ENCODE measurements at places on chromosomes 5 and 9.

DNA sequence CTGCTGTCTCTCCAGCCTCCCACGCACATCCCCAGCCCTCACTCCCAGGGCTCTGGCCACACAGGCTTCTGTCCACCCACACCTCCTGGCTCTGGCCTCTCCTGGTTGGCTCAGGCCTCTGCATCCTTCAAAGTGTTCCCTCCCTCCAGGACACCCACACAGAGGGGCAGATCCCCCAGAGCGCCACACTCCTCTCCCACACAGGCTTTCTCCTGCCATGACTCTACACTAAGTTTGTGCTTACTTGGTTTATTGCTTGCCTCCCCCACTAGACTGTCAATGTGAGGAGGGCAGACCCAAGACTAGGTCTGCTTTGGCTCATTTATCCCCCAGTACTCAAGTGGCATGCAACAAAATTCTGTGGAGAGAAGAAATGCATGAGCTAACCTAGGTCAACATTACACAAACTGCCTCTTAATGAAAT, 67.0 kb upstream of the SPOCK1 start:
- no peak for DNase-seq

DNA sequence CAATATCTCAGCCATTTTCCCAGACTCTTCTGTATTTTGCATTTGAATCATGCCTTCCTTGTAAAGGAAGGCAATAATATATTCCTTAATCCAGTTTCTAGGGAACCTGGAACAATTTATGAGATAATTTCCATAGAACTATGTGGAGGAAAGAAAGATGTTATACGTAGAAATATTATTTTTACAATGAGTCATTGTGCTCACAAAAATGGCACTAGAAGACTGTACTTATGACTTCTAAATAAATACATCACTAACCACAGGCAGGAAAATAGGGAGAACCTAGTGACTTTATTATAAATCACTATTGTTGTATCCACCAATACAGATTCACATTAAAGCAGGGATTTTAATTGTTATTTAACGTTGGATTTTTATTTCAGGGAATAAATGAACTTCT, 87.6 kb downstream of the FBXO38 start:
- no peak for DNase-seq

DNA sequence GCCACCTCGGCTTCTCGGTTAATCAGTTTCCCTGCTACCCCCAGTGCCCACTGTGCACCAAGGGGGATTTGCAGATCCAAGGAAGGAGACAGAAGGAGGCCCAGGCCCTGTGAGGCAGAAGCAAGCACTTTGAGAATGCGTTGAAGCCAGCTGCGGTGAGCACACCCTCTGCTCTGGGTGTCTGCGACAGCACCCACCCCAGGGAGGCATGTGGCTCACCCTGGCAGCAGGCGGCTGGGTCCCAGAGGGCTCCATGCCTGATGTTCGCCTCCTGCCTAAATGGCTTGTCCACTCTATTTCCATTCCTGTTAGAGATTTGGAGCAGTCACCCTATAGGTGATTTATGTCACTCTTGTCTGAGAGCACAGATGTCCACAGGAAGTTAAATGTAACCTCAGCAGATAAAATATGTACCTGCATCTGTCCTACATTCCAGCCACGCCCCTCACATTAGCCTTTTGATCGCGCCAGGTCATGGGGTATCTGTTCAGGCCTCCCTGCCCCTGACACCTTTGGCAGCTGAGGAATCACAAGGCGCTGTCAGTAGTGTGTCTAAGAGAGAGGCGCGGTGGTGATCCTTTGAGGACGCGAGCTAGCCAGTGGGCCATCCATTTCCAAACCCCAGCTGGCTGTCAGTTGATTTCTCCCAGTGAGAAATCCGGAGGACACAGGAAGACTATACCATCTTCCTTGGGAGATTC, 28.1 kb downstream of the PTGES2 start:
- DNase-seq: no peak

- DNase-seq: no peak
Observed at GRCh38 chr9:130380920-130381469, 63.8 kb upstream of the ASS1 start.

- no peak for DNase-seq
Observed at GRCh38 chr9:92385001-92385400, 19.4 kb downstream of the OGN start.

- no peak for DNase-seq
Observed at GRCh38 chr5:130605234-130605633, 559.8 kb downstream of the HINT1 start.

GRCh38 chr5:142669477-142669876, 16.4 kb downstream of the FGF1 start:
- no peak for DNase-seq

DNA sequence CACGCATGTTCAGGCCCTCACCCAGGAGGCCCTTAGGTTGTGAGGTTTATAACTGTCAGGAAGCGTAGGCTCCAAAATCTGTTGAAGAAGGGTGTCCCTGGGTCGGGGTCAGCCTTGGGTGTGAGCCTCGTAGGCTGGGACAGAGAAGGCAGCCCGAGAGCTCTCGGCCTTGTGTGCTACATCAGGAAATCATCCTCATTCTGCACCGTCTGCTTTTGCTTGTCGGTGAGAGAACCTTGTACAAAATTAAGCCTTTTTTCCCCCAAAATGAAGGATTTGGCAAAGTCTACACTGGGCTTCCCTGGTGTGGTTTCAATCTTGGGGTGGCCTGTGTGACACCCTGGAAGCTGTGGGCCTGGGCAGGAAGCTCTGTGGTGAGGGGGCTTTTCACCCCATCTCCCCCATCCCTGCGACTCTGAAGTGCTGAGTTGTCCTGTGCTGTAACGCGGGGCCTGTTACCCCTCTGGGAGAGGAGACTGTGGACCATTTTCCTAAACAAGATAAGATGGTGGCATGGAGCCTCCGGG, 55.3 kb downstream of the AHRR start:
- DNase-seq: no peak

GRCh38 chr9:82320566-82320965, 332.0 kb downstream of the SPATA31D1 start:
- DNase-seq: no peak

DNA sequence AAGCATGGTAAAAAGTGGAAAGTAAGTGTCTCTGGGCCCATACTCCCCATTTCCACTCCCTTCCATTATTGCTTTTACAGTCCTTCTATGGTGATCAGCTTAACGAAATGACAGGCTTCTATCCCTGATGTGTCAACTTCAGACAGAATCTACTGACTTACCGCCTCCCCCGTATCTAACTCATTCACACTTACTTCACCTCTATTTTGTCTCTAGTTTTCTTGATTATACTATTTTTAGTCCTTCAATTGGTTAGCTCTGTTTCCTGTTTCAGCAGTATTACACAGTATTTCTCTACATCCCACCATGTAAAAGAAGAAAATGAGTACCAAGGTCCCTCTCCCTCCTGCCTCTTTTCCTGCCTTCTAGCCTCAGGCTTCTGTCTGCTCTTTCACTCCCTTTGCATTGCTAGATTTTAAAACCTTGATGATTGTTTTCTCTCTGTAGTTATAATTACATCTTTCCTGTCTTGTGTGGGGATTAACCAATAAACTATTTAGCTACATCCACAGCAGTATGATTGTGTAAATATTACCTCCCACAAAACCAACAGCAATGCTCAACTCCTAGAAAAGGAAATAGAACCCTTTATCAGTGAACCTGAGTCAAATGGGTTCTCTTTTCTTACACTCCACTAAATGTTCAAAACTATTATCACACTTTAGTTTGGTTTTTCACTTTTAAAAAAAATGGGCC, 53.4 kb downstream of the GNAQ start:
- DNase-seq: no peak

GRCh38 chr9:31519011-31519410, 865.4 kb upstream of the ACO1 start:
- DNase-seq: no peak

GRCh38 chr5:56269216-56269927, 36.2 kb upstream of the ANKRD55 start:
- DNase-seq: no peak

DNA sequence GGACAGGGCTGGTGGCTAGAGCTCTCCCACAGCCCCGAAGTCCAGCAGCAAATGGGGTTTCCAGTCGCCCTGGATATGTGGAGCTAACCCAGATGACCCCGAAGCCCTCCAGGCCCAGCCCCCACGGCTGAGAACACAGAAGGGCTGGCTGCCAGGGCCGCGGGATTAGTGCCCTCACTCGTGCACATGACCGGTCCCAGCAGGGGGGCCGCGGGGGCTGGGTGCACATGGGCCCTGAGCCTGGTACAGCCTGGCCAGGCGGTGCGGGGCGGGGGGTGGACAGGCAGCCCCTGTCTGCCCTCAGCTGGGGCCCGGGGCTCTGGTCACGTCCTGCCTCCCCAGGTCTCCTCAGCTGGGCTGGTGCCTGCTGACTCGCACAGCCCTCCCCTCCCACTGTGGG, 5.9 kb downstream of the SSNA1 start:
- no peak for DNase-seq

GRCh38 chr5:26339576-26339975, 698.8 kb downstream of the CDH9 start:
- no peak for DNase-seq

- DNase-seq: no peak
Observed at GRCh38 chr5:38535845-38536244, 20.6 kb downstream of the LIFR start.

- DNase-seq: no peak
Observed at GRCh38 chr5:57432876-57433275, 49.7 kb downstream of the ACTBL2 start.

GRCh38 chr5:56574778-56575177, 240.6 kb upstream of the MAP3K1 start:
- no peak for DNase-seq

DNA sequence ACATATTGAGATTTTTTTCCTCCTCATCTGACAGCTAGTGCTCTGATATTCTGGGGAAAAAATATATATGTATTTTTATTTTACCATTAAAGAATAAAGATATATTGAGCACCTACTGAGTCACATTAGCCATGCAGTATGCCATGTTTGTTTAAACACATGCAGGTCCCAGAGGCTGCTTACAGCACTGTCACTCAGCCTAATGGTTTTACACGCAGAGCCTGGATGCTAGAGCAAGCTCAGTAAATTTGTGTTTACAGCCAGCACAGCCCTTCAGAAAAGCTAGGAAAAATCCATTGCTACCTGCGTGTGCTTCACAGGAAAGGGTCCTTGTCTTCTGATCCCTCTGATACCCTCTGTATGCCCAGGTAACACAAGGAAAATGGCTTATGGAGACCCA, 146.2 kb downstream of the SEMA6A start:
- no peak for DNase-seq

GRCh38 chr5:58406394-58406793, 53.5 kb downstream of the PLK2 start:
- DNase-seq: no peak

DNA sequence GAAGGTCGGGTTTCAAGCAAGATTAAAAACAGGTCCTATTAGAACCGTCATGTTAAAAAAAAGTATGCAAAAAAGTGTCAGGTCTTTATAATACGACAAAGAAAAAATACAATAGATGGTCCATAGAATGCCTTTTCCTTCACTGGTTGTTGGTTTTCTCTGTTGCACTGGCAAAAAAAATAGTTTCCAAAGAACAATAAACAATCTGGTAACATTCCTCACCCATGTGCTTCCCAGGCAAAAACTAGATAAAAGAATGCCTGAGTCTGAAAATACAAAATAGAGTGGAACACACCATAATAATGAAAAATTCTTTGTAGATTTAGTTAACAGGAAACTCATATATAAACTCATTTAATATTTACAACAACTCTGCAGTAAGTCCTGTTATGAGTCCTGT, 590.0 kb upstream of the DMAC1 start:
- no peak for DNase-seq

DNA sequence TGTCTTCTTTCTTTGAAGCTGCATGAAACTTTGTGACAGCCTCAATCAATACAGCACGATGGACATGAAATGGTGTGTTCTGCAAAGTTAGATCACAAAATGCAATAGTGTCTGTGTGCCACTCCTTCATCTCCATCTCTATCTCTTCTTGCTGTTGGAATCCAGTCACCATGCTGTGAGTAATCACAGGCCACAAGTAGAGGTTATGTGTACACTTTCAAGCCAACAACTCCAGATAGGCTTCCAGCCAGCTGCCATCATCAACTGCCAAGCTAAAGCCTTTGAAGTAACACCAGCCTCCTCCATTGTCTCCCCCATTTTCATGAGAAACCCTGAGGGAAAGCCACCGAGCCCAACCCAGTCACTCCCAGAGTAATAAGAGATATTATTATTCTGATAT, 360.6 kb downstream of the PTPRD start:
- DNase-seq: no peak

DNA sequence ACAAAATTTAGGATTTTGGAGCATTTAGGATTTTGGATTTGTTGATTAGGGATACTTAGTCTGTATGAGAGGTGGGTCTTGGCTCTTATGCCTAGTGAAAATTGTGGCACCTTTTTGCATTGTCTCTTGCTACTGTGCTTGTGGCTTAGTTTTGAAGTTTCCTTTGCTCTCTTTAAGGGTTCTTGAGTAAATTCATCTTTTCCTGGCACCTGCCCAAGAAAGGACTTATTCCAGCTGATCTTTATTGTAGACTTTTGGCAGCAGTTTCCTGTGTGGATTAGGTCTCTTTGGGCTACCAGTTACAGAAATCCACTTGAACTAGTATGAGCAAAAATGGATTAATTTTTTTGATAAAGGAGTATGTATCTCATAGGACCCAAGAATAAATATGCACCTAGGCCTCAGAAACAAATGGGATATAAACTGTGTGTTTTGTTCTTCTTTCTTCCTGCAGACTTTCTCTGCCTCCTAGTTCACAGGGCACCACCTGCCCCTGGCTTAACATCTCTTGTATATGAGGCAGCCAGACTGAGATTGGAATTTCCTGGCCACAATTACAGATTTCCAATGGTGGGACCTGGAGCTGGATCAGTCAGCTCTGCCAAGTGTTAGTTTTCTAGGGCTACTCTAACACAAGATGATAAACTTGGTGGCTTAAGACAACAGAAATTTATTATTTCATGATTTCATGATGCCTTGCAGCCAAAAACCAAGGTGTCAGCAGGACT, 44.6 kb downstream of the FOCAD start:
- DNase-seq: no peak

GRCh38 chr9:136793086-136793946, 2.2 kb downstream of the TMEM141 start:
- no peak for DNase-seq

GRCh38 chr9:88652876-88653275, 117.9 kb downstream of the NXNL2 start:
- DNase-seq: no peak

DNA sequence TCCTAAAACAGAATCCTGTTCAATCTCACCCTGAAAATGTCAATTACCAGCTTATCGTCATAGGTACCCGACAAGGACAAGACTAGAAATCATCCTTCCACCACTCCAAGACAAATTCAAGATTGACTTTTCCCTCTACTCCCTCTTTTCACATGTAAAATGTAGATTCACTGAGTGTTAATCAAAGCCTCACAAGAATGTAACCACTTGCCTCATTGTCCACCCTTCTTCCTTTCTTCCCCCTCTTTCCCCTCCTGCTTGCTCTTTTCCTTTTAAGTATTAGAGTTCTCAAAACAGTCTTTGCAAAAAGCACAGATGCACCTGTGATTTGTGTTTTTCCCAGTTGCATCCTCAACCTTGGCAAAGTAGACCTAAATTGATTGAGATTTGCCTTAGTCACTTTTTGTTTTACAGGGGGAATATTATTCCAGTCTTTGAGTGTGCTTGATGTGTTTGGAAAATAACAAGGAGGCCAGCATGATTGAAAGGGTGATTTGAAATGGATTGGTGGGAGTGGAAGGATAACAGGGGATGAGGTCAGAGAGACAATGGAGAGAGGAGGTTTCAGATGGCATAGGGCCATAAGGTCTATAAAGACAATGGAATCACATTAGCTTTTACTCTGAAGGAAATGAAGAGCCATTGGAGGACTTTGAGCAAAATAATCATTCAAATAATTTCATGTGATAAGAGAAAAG, 231.3 kb upstream of the TYRP1 start:
- DNase-seq: no peak

GRCh38 chr5:82466986-82467561, 188.9 kb upstream of the RPS23 start:
- no peak for DNase-seq
